ENCODE measurements at places on chromosomes 11 and 22.

DNA sequence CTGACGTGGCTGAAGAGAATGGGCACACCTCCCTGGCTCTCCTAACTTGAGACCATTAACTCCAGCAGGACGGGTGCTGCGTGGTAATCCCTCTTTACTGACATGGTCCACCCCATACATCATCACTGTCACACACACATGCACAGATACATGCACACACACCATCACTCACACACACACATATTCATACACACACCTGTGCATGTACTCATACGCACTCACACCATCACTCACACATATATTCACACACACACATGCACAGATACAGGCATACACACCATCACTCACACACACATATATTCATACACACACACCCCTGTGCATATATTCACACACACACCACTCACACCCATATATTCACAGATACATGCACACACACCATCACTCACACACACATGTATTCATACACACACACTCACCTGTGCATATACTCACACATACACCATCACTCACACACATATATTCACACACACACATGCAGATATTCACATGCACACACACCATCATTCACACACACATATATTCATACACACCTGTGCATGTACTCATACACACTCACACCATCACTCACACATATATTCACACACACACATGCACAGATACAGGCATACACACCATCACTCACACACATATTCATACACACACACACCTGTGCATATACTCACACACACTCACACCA is 74.8 kb downstream of the EFCAB6 start:
- no peak for DNase-seq

- DNase-seq = no peak
Measured at GRCh38 chr11:57055744-57056143, 67.0 kb downstream of the OR5AK2 start.

DNA sequence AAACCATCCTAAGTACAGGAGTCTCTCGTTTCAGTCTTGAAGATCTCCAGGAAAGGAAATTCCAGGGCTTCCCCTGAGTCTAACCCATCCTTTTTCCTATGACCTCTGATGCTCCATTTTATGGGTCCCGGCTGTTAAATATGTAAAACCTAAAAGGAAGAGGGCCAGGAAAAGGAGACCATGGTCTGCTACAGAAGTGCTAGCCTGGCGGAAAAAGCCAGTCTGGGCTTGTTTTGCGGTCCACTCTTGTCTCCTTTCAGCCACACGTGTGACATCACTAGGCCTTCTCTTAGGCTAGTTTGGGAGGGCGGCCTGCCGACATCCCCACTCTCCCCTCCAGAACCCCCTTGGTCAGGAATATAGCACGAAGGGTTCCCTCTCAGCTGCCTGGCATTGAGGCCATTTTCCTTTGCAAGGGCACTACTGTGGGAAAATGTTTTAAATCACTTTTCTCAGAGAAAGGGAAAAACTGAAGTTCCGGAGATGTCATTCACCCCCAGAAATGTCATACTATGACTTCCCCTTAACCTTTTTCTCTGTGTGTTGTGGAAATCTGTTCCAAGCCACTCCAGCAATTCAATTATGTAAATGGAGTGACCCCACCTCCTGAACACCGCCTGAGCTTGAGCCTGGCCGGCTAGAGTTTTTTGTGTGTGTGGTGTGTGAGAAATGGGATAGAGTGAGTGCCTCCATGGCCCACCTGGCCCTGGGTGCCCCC is 86.9 kb downstream of the UBASH3B start:
- DNase-seq = no peak

DNA sequence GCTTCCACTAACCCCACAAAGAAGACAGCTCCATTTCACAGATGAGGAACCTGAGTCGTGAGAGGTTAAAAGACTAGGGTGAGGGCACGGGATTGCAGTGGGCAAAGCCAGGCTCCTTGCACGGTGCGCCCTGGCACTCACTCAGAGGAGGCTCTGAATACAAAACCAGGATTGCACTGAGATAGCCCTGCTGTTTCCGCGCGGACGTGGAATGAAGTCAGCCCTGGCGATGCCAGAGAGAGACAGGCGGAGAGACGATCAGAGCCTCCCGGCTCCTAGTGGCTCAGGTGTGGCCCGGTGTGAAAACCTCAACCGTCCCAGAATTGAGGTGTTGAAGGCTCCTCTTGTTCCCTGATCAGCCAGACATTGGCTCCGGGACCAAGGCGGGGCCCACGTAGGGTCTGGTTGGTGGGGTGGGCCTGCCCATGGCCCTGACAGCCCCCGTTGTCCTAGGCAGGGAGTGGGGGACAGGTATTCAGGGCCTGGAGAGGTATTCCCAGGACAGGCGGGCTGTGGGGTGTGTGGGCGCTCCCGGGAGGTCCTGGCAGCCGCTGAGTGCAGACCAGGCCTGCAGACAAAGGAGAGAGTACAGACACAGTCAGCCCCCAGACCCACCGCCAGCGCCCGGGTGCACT is 43.1 kb upstream of the LINC01488 start:
- no peak for DNase-seq

DNA sequence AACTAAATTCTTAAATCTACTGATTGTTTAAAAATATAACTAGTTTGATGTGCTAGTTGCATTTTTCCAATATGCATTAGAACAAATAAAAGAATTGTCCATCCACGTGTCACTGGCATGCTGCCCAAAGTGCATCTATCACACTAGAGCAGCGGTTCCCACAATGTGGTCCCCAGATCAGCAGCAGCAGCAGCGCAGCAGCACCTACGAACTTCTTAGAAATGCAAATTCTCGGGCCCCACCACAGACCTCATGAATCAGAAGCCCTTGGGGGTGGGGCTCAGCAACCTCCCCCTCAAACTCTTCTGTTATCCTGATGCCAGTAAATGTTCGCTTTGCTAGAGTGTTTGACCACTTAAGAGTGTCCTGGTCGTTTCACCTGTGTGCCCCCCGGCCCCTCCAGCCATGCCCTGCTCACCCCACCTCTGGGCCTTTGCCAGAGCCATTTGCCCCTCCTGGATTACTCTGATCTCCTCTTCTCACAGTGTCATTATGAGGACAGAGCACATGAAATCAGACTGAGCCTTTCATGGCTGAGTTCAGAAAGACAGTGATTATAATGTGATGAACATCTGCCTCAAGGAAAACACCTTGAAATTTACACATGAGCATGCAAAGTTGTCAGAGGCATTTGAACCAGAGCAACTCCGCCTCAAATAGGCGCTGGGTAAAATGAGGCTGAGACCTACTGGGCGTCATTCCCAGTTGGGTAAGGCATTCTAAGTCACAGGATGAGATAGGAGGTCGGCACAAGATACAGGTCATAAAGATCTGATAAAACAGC is 12.6 kb upstream of the VSIG10L2 start:
- peak; percentile 57 for DNase-seq

- no peak for DNase-seq
Measured at GRCh38 chr11:3085052-3085451, 27.8 kb upstream of the CARS1 start.

DNA sequence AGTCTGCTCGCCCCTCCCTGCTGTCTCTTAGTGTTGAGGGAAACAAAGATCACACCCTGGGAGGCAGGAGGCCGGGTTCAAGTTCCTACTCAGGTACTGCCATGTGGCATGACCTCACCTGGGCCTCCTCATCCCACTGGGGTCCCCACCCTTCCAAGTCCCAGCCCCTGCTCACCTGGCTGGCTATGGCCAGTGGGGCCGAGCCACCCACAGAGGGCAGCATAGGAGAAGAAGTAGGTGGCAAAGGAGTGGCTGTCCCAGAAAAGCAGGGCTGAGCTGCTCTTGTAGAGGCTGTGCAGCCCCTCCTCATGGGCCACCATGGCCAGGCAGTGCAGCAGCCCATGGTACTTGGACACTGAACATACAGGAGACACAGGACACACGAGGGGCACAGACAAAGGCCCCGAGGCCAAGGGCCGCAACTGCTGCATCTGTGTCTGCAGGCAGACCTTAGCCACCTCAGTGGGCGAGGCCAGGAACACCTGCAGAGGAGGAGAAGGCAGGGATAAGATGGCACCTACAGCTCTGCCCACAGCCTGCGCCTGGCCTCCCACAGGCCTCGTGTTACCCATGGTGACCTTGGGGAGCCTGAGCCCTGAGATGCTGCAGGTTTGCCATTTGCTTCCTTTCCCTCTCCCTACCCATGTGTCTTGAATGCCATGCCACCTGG is 50.6 kb upstream of the MPEG1 start:
- peak; percentile 17 for DNase-seq

GRCh38 chr11:8252946-8253345 is 10.7 kb downstream of the LMO1 start:
- no peak for DNase-seq

DNA sequence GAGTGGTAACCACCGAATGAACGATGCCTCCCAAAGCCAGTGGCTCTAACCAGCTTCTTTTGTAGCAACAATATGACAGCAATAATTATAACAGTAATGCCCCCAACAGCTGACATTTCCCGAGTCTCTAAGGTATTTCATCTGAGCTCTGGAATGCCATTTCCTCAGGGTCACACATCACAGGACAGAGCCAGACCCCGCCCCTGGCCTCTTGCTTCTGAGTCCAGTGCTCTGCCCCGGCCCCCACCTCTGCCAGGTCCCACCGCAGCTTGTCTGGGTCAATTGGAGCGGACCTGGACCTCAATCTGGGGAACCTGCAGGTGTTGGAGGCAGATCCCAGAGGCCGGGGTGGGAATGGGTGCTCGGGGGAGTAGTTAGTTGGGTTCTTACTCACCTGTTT is 63.8 kb downstream of the IGLL1 start:
- no peak for DNase-seq

GRCh38 chr11:96211436-96211835 is 131.6 kb downstream of the MAML2 start:
- no peak for DNase-seq

DNA sequence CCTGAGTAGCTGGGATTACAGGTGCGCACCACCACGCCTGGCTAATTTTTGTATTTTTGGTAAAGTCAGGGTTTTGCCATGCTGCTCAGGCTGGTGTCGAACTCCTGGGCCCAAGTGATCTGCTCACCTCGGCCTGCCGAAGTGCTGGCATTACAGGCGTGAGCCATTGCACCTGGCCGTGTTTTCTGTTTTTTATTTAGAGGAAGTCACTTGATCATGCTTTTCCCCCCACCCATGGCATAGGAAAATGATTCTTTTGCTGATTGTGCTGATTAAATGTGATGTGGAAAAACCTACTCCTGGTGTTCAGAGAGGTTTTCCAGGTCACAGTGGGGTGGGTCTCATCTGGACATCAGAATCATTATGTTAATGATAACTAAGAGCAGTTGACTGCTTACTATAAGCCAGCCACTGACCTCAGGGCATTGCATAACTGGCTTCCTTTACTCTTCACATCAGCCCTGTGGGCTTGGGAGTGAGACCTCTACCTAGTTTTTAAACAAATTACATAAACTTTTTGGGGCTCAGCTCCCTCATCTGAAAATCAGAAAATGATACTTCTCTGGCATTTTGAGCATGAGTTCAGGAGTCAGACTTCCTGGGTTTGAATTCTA is 71.0 kb downstream of the PTPRJ start:
- peak; percentile 28 for DNase-seq

- no peak for DNase-seq
Measured at GRCh38 chr11:103656382-103656781, 380.1 kb upstream of the DDI1 start.

DNA sequence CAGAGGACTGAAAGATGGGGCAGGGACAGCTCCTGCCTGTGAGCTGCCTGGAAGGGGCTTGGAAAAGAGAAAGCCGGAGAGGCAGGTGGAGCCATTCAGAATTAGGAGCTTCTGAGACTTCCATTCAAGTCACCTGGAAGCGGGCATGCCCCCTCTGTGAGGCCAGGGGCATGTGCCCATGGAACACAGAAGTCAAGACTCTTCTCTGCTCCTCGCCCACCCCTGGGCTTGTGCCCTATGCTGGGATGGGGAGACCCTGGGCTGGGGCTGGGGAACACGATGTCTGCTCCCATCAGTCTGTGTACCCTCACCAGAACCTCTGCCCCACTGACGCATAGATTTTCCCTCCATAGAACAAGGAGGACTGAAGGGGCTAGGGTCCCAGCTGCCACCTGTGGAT is 372.0 kb downstream of the SHANK2 start:
- DNase-seq = no peak

GRCh38 chr11:68379206-68379605 is 66.8 kb downstream of the LRP5 start:
- DNase-seq = no peak

DNA sequence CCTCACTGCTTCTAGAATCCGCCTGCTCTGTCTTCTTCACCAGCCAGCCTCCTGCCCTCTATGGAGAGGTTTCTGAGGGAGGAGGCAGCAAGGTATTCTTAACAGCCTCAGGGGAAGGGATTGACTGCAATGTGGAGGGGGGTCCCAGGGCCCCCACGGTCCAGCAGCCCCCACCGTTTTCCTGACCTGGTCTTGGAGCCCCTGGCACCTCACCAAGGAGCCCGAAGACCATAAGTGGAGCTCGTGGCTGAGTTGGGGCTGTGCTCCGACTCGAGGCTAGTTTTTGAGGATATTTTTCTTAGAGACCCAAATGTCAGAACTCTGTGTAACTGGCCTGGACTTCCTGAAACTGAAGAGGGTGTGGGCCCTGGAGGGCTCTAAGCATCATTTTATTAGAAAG is 590.0 kb downstream of the BRD1 start:
- DNase-seq = no peak

- DNase-seq = no peak
Measured at GRCh38 chr11:83122050-83122449, 34.9 kb upstream of the PCF11 start.

DNA sequence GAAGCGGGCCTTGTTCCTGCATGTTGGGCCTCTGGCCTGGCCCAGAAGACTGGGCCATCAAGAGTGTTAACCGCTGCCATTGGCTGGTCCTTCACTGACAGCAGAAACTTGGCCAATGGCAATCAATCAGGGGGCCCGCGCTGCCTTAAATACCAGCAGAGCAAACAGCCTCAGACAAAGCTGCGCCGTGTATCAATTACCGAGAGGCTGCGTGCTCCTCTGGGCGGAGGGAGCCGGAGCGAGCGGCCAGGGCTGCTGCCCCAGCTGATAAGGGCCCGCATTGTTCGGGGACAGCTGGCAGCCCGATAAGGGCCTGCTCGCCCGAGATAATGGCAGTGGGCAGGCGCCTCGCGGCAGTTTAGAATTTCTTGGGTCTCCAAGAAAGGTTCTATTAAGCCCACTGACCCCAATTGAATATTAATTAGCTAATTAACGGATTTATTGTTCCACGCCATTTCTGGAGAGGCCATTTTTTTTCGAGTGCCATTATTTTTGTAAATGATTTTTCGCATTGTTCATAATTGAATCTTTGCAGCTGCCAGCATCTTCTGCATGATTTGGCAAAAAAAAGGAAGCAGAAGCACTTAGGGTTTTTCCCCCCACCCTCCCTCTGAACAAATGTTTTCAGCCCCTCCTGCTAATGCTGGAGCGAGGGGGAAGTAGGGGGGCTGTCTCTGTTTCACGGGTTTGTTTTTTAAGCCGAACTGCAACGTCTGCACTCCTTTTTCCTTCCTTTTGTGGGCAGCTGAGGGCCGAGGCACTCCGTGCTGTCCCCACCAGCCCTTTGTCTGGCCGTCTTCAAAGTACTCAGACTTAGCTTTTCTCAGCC is 37.6 kb upstream of the RIC3 start:
- DNase-seq = peak; percentile 97

- DNase-seq = no peak
Measured at GRCh38 chr11:7893796-7894195, 37.3 kb downstream of the OR10A6 start.

All from OCI-M1 (cell line).